ENCODE measurements at places on chromosomes 6 and 20. TPM values are rescaled to one million over a fixed set of nuclear protein-coding genes. Genes with fewer than 3 reads are reported as not detected.
A peak's percentile ranks its signal among the peaks of the same experiment; 100 is the strongest.

DNA sequence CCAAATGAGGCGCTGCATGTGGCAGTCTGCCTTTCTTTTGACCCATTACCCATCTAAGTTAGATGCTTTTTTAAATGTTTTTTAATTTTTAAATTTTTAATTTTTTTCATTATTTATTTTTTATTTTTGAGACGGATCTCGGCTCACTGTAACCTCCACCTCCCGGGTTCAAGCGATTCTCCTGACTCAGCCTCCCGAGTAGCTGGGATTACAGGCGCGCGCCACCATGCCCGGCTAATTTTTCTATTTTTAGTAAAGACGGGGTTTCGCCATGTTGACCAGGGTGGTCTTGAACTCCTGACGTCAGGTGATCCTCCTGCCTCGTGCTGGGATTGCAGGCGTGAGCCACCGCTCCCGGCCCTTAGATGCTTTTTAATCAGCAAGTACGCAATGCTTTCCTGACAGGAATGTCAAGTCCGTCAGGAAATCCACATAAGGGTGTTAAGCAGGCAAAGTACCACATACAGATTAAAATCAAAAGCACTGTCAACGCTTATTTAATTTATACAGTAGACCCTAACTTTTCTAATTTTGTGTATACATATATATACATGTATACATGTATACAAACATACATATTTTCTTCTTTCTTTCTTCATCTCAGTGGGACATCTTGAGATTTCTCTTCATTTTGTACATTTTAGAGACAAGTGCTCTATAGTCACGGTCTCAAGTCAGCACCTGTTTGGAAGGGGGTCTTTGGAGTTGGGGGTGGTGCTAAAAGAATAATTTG lies 995 bp upstream of the GSTA4 start:
- H3K27me3 ChIP-seq, result no peaks in the 10 kb centered on the region
- H3K27ac ChIP-seq, result peak overlapping the region; percentile 38
- DNase-seq, result no peak

GRCh38 chr6:141133836-141134235 lies 998.9 kb upstream of the GJE1 start:
- no peaks in the 10 kb centered on the region for H3K27me3 ChIP-seq
- H3K4me1 ChIP-seq, result no peaks in the 10 kb centered on the region
- H3K27ac ChIP-seq, result no peak overlapping the region
- H3K36me3 ChIP-seq, result no peaks in the 10 kb centered on the region

DNA sequence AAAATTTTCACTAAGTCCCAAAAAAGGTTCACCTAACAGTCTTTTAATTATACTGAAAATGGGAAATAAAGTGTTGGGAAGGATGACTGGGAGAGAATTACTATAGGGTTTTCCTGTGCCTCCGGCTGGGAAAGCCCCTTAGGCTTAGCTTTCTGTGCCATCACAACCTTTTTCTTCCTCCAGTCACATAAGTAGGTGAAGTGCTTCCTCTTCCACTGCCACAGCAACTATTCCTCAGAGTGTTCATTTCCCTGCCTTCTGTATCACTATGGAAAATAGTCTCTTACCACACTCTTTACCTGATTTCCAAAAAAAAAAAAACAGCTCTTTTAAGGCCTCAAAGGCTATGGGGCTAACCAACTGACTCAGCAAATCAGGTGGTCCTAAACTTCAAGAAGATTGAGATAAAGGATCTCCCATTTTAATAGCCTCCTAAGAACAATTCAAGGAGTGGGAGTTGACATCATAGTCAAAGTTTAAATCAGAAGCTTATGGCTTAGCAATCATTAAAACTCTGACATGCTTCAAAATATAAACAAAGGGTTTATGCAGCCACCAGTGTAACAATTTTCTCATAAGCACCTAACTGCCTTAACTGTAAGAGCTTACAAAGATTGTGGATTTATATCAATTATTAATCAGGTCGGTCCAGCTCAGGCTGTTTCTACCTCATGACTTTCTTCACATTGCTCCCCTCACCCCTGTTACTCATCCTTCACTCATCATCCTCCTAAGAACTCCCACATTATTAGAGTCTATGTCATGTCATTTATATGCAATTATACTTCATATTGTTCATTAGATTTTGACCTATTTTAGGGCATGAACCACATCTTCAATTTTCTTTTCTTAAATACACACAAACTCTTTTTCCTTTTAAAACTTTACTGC lies 95.3 kb downstream of the RNGTT start:
- H3K4me3 ChIP-seq, result no peak overlapping the region
- no peak for DNase-seq
- H3K27ac ChIP-seq, result no peak overlapping the region
- no peaks in the 10 kb centered on the region for H3K36me3 ChIP-seq

DNA sequence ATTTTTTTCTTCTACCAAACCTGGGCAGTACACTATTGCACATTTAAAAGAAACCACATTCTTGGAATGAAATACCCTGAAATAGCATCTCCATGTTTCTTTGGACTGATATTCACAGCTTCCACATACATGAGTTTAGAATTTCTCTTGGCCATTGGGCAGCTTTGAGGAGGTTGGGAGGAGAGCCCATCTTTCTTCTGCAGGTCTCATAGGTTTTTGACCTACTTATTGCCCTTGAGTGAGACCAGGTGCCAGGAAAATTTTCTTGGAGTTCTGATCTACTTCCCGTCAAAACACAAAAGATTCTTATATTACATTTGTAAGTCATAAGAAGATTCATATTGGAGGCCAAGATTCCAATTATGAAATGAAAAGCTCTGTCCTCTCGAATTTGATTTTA lies 212.0 kb downstream of the IBTK start:
- H3K27me3 ChIP-seq, result no peaks in the 10 kb centered on the region
- no peak for DNase-seq
- no peak overlapping the region for H3K27ac ChIP-seq
- no peaks in the 10 kb centered on the region for H3K36me3 ChIP-seq
- no peak overlapping the region for H3K4me3 ChIP-seq

DNA sequence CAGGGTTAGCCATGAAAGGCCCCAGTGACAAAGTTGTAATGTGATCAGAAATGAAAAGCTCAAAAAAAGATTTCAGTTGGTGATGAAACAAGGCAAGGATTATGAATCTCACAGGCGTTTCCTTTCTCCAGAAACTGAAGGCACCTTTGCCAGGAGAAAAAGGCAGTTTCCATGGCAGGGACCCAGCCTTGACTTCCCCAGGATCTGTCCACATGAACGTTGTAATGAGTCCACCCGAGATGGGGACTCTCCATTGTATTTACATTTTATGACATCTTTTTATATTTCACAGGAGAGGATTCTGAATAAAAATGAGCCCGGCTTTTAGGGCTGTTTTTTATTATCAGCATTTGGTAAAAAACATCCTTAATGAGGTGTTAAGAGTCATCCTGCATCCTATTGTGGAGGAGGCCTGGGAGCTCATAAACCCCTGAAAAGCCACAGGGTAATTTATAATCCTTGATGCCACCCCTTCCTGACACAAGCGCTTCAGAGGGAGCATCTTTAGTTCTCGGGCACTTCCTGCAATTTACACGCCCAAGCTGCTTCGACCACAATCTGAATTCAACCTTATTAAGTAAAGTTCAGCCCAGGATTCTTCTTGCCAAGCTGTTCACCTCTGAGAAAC lies 74.1 kb upstream of the SALL4 start:
- no peaks in the 10 kb centered on the region for H3K36me3 ChIP-seq
- no peak overlapping the region for H3K4me3 ChIP-seq
- no peaks in the 10 kb centered on the region for H3K4me1 ChIP-seq
- DNase-seq, result no peak

DNA sequence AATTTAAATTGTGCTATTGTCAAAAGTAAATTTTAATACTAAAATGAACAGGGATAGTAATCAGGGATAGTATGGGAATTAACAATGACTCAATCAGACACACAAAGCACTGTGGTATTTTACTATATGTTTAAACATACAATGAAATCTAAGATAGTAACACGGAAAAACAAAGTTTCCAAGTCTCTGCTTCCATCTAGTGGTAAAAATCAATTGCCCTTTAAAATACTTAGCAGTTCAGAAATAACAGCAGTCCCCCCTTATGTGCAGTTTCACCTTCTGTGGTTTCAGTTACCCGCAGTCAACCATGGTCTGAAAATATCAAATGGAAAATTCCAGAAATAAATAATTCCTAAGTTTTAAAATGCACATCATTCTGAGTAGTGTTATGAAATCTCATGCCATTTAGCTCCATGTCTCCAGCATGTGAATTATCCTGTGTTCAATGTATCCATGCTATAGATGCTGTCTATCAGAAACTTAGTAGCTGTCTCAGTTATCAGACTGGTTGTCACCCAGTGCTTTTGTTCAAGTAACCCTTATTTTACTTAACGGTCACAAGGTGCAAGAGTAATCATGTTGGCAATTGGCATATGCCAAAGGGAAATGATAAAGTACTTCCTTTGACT lies 58.5 kb downstream of the AHI1 start:
- H3K36me3 ChIP-seq, result peaks cover 32% of the 10 kb centered on the region
- H3K4me1 ChIP-seq, result no peaks in the 10 kb centered on the region
- DNase-seq, result no peak
- H3K27me3 ChIP-seq, result no peaks in the 10 kb centered on the region

GRCh38 chr20:34283844-34284243 lies 19.3 kb downstream of the AHCY start:
- H3K4me1 ChIP-seq, result no peaks in the 10 kb centered on the region
- H3K27ac ChIP-seq, result no peak overlapping the region
- no peaks in the 10 kb centered on the region for H3K27me3 ChIP-seq
- H3K36me3 ChIP-seq, result no peaks in the 10 kb centered on the region
- DNase-seq, result no peak

- H3K4me3 ChIP-seq, result no peak overlapping the region
- no peak overlapping the region for H3K27ac ChIP-seq
- H3K4me1 ChIP-seq, result no peaks in the 10 kb centered on the region
- no peaks in the 10 kb centered on the region for H3K36me3 ChIP-seq
- DNase-seq, result no peak
- no peaks in the 10 kb centered on the region for H3K27me3 ChIP-seq
These were observed 7.4 kb downstream of the PPP1R16B start for GRCh38 chr20:38812709-38813573.

DNA sequence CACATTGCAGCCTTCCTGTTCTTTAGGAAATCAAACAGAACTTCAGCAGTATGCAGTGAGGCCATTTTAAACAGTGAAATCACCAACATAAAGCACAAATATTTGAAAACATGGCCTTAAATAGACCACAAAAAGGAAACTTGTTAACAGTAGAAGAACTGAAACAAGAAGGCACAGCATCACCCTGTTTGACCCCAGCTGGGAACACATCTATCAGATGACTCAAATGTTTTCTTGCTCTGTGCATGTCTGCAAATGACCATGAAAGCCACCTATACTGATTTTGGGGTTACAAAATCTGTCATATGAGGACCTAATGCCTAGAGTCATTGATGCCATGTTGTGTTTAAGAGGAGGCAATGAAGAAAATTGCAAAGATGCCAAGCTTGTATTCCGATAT lies 123.8 kb upstream of the ADGRF1 start:
- no peak overlapping the region for H3K4me3 ChIP-seq
- H3K36me3 ChIP-seq, result no peaks in the 10 kb centered on the region
- H3K4me1 ChIP-seq, result no peaks in the 10 kb centered on the region
- H3K27ac ChIP-seq, result no peak overlapping the region
- no peak for DNase-seq

GRCh38 chr6:160765412-160765811 lies 63.4 kb downstream of the PLG start:
- H3K27ac ChIP-seq, result no peak overlapping the region
- DNase-seq, result no peak

DNA sequence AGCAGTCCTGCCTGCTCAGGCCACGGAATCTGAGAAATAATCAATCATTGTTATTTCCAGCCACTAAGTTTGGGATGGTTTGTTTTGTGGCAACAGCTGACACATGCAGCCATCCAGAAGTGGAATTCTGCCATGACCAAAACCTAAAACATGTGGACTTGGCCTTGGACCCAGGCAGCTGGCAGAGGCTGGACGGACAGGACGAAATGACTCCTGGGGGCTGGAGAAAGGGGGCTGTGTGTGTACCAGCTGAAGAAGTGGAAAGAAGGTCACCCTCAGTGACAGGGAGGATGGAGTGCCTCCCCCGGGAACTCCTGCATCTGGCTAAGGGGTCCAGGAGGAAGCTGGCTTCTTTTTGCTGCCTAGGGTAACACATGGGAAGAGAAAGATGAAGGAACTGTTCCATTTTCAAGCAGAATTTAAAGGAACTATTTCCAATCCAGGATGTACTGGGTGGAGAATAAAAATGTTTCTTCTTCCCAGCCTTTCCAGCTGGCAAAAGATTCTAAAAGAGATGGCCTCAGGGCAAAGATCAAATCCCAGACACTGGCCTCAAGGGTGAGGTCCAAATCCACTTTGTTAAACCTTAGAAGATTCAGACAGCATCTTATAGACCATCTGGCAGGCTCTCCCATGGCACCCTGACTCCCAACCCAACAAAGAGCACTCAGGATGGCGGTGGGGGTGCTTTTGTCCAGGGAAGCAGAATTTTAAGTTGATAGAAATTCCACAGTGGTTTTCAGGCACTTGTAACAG lies 14.3 kb downstream of the SERPINB6 start:
- no peak overlapping the region for H3K4me3 ChIP-seq
- peaks cover 20% of the 10 kb centered on the region for H3K4me1 ChIP-seq
- H3K27me3 ChIP-seq, result no peaks in the 10 kb centered on the region
- no peak for DNase-seq
- H3K36me3 ChIP-seq, result no peaks in the 10 kb centered on the region

DNA sequence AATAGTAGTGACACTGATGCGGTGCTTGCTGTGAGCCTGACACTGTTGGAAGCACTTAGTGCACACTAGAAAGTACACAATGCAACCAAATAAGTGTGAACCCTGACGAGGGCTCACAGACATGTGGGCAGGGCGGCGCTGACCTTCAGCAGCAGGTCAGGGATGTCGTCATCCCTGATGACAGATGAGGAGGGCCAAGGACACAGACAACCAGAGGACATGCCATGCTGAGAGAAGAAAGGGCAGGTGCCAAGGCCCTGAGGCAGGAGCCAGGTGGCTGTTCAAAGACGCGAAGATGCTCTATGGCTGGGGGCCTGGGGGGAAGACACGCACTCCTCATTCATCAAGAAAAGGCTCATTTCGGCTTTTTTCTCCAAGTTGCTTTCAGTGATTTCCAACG lies 176.4 kb upstream of the CST7 start:
- no peaks in the 10 kb centered on the region for H3K4me1 ChIP-seq
- H3K27me3 ChIP-seq, result no peaks in the 10 kb centered on the region
- no peak overlapping the region for H3K4me3 ChIP-seq
- H3K36me3 ChIP-seq, result no peaks in the 10 kb centered on the region
- no peak overlapping the region for H3K27ac ChIP-seq

GRCh38 chr6:15500078-15500740 lies 162.6 kb downstream of the DTNBP1 start:
- H3K27me3 ChIP-seq, result no peaks in the 10 kb centered on the region
- no peak overlapping the region for H3K4me3 ChIP-seq
- no peaks in the 10 kb centered on the region for H3K36me3 ChIP-seq
- peak; percentile 20 for DNase-seq
- H3K27ac ChIP-seq, result no peak overlapping the region
- H3K4me1 ChIP-seq, result no peaks in the 10 kb centered on the region

The CDSN gene
- 0.08 TPM for polyA plus RNA-seq

The C6orf15 gene
- polyA plus RNA-seq, result not detected

The MKKS gene
- 7.5 TPM for polyA plus RNA-seq
